SHP77 (cell line): ENCODE measurements at places on chromosomes 2 and 18.
A peak's percentile ranks its signal among the peaks of the same experiment; 100 is the strongest.

DNA sequence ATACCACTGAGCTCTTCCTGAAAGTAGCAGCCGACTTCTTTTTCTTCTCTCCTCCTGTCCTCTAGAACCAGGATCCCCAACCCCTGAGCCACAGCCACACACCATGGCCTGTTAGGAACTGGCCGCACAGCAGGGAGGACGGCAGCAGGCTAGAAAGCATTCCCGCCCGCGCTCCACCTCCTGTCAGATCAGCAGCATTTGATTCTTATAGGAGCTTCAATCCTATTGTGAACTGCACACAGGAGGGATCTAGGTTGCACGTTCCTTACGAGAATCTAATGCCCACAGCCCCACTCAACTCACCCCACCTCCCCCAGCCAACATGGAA, 179.1 kb upstream of the SH3BP4 start:
- no peak for DNase-seq

- DNase-seq = no peak
Observed at GRCh38 chr2:171008550-171009205, 79.6 kb downstream of the GORASP2 start.

DNA sequence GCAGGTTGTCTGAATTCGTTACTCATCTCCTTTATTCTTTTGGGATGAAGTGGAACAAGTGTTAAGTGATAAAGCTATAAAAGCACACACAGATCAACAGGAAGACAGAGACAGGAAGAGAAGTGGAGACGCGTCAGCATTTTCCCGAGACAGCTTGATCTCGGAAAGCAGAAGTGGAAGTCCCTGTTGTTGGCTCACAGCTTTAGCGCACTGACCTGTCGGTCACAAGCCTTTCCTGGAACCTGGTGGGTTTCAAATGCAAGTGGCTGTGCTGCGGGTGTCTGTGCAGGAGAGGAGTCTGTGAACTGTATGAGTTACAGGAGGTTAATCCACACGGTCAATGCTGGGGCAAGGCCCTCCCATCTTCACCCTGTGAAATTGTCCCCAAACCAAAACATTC, 116.6 kb upstream of the PELI1 start:
- DNase-seq = no peak

- DNase-seq = no peak
Observed at GRCh38 chr2:228115-228514, 35.7 kb downstream of the SH3YL1 start.

DNA sequence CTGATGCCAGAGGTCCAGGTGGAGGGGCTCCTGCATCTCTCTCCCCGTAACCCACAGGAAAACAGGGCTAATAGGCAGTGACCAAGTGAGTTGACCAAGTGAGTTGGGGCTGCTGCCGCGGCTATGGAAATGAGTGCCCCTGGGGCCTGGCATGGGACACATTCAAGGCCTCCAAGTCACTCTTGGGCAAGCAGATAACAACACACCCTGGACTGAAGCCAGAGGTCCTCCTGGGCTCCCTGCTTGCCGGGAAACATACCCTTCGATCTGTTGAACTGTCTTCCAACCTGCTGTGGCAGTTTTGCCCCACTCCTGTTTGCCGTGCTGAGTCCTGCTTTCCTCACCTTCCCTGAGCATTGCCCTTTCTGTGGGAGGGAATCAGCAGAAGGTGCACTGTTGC, 89.2 kb downstream of the LIPG start:
- no peak for DNase-seq

DNA sequence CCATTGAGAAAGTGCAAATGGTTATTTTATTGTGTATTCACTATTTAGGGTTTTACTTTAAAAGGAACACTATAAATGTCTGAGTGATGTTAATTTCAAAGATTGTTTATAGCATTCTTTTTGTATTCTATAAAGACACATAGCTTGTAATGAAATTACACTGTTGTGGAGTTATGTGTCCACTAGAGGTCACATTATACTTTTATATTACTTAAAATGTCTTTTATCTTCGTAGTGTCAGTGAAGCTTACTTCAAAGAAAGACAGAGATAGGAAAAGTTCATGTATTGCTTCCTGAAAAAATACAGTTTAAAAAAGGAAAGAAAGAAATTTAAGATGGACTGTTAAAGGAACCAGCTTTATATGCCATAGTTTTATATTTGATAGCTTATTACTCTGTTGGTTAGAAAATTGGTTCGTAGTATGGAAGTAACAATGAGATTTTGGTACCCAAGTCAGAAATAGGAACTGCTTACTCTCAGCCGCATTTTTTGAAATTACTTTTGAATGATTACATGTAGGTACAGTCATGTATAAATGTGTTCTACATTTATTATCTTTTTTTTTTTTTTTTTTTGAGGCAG, 20.5 kb downstream of the APLF start:
- DNase-seq = no peak

- no peak for DNase-seq
Observed at GRCh38 chr2:118858485-118859156, 11.2 kb upstream of the EN1 start.

GRCh38 chr2:122748552-122749011, 993.1 kb downstream of the TSN start:
- DNase-seq = peak; percentile 9

GRCh38 chr18:23257686-23258565, 122.6 kb downstream of the CABLES1 start:
- no peak for DNase-seq

GRCh38 chr2:118670276-118670675, 177.2 kb downstream of the EN1 start:
- no peak for DNase-seq

DNA sequence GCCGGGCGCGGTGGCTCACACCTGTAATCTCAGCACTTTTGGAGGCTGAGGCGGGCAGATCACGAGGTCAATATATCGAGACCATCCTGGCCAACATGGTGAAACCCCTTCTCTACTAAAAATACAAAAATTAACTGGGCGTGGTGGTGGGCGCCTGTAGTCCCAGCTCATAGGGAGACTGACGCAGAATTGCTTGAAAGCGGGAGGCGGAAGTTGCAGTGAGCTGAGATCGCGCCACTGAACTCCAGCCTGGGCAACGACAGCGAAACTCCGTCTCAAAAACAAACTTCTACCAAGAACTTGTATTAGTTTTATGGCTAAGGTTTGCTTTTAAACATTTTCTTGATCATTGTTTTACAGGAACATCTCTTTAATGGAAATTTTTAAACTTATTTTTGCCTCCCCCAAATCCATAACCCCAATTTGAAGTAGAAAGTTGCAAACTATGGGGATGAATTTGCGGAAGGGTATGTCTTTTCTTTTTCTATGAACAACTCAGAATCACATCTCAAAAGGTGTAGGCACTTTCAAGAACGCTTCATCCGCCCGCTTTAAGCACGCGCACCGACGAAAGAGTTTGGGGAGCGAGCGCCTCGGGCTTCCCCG, 46.8 kb upstream of the PTMA start:
- no peak for DNase-seq

GRCh38 chr18:8084160-8084559, 517.0 kb downstream of the PTPRM start:
- DNase-seq = peak; percentile 3

DNA sequence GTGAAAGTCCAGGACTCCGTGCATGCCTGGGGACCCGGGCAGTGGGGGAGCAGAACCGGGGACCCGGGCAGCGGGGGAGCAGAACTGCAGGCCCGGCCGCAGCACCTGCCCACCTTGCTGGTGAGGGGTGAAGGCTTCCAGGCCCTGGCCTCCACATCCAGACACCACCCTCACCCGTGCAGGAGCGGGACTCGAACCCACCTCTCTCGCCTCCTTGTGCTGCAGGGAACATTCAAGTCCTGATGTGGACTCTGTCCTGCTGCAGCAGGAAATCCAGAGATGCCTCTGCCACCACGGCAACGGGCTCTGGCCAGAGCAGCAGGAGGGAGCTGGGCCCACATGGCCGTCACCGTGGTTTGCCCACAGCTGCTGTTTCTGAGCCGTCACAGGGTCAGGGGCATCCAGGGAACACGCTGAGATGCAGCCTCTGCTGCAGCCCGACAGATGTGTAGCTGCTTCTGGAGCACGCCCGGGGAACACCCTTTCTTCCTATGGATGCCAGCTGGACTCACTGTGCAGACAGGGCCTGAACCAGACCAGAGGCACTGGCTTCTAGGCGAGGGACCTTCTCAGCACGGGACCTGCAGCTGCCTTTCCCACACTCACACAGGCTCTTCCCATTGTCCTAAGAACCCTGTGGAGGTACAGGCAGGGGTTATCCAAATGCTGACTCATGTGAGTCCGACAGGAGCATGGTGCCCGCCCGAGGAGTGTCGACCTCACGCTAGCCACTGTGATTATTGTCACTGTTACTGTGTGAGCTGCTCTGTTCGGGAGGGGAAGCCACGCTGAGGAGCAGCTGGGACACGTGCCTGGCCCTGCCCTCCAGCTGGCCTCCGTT, 89.2 kb upstream of the CTDP1 start:
- DNase-seq = no peak

- DNase-seq = no peak
Observed at GRCh38 chr2:230901006-230901405, 24.0 kb downstream of the GPR55 start.

DNA sequence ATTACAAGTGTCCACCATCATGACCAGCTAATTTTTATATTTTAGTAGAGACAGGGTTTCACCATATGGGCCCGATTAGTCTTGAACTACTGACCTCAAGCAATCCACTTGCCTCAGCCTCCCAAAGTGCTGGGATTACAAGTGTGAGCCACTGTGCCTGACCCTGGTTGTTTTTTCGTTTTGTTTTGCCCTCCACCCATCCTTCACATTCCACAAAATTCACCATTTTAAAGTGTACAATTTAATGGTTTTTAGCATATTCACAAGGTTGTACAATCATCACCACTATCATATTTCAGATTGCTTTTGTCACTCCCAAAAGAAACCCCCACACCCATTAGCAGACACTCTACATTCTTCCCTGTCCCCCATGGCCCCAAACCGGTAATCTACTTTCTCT, 215.0 kb downstream of the TPGS2 start:
- no peak for DNase-seq

GRCh38 chr18:26482569-26482968, 65.8 kb downstream of the KCTD1 start:
- no peak for DNase-seq

GRCh38 chr2:217055624-217056023, 195.8 kb upstream of the TNP1 start:
- DNase-seq = no peak
